ENCODE measurements at places on chromosomes 3 and 15.

- DNase-seq, result no peak
Measured at GRCh38 chr3:136070334-136070733, 104.8 kb downstream of the PPP2R3A start.

DNA sequence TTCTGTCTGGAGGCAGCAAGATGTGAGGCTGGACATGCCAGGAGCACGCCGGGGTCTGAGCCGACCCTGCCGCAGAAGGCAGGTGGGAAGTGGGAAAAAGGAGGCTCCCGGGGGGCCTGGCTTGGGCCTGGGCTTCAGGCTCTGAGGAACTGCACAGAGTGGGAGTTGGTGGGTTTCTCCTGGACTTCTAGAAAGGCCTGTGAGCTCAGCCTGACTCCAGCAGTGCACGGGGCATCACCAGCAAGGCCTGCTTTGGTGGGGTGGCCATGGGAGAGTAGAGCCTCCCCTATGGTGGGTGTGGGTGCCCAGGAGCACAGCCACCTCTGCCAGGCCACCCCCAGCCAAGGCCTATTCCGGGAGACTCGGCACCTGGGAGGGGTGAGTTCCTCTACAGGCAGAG lies 18.1 kb upstream of the SLC41A3 start:
- no peak for DNase-seq

GRCh38 chr15:65333856-65334255 lies 29.4 kb downstream of the RNU5B-1 start:
- DNase-seq, result no peak

- DNase-seq, result no peak
Measured at GRCh38 chr15:67144609-67145311, 79.4 kb downstream of the SMAD3 start.

DNA sequence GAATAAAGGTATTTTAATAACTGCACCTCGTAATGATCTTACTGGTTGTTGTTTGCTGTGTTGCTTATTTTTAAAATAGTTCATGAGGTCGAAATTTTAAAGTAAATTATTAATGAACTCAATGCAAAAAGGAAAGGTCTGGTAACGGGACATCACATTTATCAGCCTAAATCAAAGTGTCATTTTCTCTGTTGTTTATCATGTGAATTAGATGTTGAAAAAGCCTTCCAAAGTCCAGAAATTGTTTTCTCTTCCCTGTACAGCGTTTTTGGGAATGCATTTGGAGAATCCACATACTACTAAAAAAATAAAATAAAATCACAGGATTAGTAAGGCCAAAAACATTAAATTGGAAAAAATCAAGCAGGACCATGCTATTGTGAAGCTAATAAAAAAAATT lies 339.2 kb upstream of the NECTIN3 start:
- no peak for DNase-seq

DNA sequence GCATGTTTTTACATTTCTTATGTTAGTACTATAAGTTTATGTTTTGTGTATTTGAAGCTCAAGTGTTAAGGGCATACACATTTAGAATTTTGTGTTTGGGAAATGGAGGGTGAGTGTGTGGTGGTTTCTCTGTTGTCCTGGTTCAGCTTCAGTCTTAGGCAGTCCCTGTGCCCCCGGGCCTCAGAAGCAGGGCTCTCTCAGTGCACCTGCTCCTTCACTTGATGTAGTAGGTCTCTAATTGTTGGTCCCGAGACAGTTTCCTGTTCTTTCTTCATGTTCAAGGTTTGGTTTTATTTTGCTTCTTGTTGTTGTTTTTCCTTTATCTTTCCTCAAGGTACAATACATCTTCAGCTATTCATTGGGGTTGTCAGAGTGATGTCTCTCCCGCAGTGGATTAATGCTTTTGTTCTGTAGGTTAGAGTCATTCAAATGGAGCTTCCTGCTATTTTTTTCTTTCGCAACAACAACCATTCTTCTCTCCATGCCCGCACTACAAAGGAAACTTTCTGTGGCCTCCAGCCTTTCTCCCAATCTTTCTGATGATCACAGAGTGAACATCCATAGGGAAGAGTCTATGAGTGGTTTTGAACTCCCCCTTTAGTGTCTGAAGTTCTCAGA lies 177.8 kb upstream of the GOLGA6L4 start:
- no peak for DNase-seq

- DNase-seq, result no peak
Measured at GRCh38 chr3:187377842-187378241, 9.7 kb downstream of the RTP4 start.

- DNase-seq, result no peak
Measured at GRCh38 chr3:54374214-54374852, 252.0 kb downstream of the CACNA2D3 start.

- DNase-seq, result no peak
Measured at GRCh38 chr3:126478581-126479310, 3.1 kb upstream of the ZXDC start.

GRCh38 chr15:69035205-69035917 lies 20.9 kb downstream of the NOX5 start:
- no peak for DNase-seq

GRCh38 chr3:175659670-175660350 lies 800.7 kb downstream of the NAALADL2 start:
- DNase-seq, result no peak

GRCh38 chr15:25795712-25796111 lies 67.4 kb downstream of the ATP10A start:
- no peak for DNase-seq

GRCh38 chr15:38651328-38652038 lies 86.9 kb upstream of the RASGRP1 start:
- no peak for DNase-seq

- DNase-seq, result no peak
Measured at GRCh38 chr3:72448858-72449257, 399.4 kb downstream of the SHQ1 start.

DNA sequence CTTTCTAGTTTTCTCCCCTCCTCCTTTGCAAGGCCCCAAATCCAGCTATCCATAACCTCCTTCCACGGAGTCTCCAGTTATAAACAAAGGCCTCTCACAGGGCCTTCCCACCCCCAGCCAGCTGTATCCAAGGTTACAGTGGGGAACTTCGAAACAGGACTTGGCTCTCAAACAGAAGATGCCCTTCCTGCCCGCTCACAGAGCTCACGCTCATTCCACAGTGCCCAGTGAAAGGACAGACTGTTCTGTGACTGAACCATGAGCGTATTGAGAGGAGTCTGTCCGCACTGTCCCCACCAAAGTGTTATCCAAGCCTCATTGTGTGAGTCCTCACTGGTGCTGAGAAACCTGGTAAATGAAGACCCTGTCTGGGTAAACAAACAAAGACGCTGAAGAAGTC lies 35.4 kb downstream of the ARHGAP31 start:
- DNase-seq, result no peak

GRCh38 chr3:179961703-179962078 lies 75.0 kb downstream of the PEX5L start:
- DNase-seq, result no peak

DNA sequence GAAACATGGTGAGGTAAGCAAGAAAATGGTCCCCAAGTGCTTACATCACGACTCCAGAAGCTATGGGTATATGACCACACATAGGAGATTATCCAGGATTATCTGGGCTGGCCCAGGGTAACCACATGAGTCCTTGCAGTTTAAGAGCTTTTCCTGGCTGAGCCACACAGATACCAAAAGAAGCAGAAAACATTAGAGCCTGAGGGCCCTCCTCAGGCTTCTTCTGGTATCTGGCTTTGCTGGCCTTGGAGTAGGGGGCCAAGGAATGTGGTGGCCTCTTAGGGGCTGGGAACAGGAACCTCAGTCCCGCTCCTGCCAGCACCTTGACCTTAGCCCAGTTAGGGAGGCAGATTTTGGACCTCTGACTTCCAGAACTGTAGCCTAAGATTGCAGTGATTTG lies 259.1 kb downstream of the KCNMB2 start:
- no peak for DNase-seq

DNA sequence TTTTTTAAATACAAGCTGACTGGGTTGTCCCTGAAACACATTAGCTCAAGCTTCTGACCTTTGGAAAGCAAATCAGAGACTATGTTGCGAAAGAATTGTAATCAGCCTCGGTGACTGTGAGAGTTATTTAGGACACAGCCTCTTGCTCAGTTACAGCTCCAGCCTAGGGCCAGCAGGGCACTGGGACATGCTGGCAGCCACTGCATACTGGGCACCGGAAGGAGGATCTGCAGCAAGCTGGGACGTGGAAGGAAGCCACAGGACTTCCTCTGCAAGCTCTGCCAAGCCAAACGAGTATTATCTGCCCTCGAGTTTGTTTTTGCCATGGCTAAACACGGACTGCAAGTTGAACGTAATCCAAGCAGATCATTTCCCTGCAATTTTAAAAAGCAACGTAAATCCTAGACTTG lies 24.4 kb upstream of the COPG1 start:
- no peak for DNase-seq

GRCh38 chr3:27729325-27729724 lies 7.2 kb upstream of the EOMES start:
- no peak for DNase-seq

GRCh38 chr3:901953-902778 lies 190.7 kb upstream of the CNTN6 start:
- no peak for DNase-seq

GRCh38 chr15:64749167-64749566 lies 26.2 kb downstream of the RBPMS2 start:
- no peak for DNase-seq

- no peak for DNase-seq
Measured at GRCh38 chr15:61879219-61879618, 181.0 kb downstream of the VPS13C start.

DNA sequence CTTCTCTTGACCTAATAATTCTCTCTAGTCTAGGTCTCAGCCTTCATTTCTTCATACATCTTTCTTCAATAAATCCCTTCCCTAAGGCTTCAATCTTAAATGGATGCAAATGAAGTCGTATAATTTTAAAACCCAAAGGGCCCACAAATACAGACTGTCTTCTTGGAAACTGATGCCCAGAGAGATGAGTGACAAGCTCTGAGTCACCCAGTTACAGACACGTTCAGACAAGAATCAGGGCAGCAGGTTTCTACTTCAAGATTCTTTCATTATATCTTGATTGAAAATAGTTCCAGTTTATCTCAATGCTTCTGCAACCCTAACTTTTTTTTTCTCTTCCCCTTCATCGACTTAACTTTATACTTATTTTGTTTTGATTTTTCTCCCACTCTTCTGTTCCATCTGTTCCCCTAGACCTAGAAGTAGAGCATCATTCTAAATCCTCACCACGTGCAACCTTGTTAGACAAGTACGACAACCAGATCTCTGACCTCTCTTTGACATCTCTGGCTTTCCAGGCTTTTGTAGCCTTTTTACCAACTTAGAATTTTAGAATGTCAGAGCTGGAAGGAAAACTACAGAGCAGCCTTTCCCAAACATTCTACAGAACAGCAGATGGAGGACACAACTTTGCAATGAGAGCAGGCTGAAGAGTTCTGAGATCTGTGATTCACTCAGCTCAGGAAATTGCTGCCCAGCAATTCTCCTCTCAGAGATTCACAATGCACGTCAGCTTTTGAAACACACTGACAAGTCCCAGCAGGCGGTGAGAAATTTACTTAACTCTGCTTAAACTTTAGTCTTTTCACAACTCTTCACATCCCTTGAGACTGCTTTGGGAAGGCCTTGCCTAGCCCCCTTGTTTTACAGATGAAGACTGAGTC lies 25.3 kb downstream of the NCEH1 start:
- DNase-seq, result no peak

DNA sequence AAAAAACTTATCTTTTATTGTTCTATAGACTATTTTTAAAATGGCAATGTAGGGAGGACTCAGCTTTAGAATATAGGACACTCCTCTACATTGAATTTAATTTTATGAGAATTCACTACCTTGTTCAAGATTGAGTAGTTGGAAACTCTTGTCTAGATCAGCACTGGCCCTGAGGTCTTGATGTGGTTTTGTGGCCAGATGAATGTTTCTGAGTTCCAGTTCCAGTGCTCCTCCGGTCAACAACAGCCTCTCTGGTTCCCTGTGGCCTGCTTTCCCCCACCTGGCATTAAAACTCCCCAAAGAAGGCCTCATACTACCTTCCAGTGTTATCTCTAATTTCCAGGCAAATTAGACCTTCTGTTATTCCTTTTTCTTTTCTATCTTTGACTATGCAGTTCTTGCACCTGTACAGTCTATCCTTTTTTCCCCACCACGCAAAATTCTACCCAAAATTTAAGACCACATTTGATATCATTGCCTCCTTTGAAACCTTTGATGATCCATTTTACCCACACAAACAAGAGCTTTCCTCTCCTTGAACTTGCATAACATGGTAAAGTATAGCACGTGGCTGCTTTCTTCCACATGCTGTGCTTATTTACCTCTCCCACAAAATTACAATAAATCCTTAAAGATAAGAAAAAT lies 9.6 kb upstream of the ANP32A start:
- no peak for DNase-seq

DNA sequence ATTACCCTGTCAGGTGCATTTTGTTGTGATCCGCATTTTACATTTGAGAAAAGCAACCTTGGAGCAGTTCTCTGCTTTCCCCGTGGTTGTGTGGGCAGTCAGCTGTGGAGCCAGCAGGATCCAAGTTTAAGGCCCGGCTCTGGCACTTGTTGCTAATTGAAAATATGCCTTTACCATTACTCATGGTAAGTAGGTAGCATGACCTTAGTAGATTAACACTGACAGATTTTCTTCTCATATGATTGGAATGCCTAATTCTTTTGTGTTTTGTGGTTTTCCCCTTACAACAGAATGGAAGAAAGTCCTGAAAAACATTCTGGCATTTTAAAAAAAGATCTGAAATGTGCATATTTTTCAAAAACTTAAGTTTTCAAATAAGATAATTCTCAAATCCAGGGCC lies 246.5 kb upstream of the LRRN1 start:
- DNase-seq, result no peak

DNA sequence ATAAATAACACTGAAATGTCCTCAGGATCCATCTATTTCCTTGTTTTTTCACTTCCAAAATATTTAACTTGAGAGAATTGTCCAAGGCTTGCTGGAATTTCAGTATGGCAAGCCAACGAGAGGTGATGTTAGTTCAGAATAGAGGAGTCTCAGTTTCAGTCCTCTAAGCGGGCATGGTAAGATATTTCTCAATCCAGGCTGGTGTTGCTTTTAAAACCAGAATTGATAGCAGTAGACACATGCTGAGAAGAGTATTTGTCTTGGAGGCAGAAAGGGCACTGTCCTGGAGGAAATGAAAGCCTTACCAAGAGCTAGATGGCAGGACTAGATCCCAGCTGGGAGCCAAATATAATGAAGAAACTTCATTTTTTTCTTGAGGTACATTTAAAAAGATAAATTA lies 23.1 kb downstream of the PHLDB2 start:
- no peak for DNase-seq

DNA sequence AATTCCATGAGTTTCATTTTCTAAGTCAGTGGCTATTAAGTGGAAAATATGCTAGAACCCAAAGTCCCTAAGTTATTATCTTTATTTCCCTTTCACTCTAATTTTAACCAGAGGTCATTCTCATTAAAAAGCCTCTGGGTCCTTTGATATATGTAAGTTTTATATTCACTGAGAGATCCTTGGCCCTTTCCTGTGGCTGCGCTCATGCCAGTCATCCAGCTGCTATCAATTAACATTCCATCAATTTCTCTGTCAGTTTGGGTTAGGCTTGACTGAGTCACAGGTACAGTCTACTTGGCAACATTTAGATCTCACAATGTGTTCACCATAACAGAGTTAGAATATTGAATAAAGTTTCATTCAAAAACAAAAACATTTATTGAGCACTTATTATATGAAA lies 58.0 kb upstream of the FBN1 start:
- no peak for DNase-seq
